Suprapubic skin (tissue), 4 donors: ENCODE measurements at places on chromosomes 2 and 18.
A peak's percentile ranks its signal among the peaks of the same experiment; 100 is the strongest.

DNA sequence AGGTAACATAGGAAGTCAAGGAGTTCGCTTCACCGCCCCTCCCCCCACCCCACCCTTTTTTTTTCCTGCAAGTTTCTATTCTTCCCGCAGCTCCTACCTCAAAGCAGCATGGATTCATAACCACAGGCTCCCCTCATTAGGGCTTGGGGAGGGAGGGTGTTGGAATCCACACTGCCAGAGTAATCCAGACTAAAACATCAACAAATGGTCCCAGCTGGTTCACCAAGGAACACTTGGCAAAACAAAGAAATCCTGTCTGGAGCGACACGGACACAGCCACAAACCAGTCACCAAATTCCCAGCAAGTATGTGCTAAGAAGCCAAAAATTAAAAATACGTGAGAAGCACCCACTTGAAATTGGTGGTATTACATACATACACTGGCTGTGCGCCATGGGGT, 106.9 kb upstream of the PPP1CB start:
- peaks cover 32% of the 10 kb centered on the region for H3K4me1 ChIP-seq
- H3K27me3 ChIP-seq = no peaks in the 10 kb centered on the region
- no peaks in the 10 kb centered on the region for H3K36me3 ChIP-seq
- peak overlapping the region; percentile 78 for H3K27ac ChIP-seq
- no peak for DNase-seq

- H3K36me3 ChIP-seq = no peaks in the 10 kb centered on the region
- H3K27ac ChIP-seq = no peak overlapping the region
- peaks cover 9% of the 10 kb centered on the region for H3K27me3 ChIP-seq
- H3K4me1 ChIP-seq = peaks cover 33% of the 10 kb centered on the region
- no peak for DNase-seq
Observed at GRCh38 chr2:205680067-205680466, 2.2 kb upstream of the NRP2 start.

DNA sequence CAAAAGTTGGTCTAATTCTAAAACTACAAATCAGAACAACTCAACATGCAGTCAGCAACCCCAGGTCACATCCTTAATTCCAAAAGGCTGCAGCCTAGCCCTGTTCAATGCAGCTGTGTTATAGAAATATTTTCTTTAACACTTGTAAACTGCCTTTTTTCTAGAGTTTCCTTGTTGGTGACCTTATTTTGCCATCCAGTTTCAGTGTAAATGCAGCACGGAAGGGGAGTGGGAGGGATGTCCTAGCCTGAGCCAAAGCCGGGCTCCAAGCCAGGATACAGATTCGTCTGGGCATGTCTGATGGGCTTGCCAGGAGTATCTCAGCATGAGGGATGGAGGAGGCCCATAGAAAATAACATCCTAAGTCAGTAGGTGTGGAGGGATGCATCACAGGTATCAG, 17.7 kb upstream of the SP3 start:
- peaks cover 57% of the 10 kb centered on the region for H3K4me1 ChIP-seq
- DNase-seq = no peak
- peak overlapping the region; percentile 3 for H3K27ac ChIP-seq
- H3K27me3 ChIP-seq = no peaks in the 10 kb centered on the region
- H3K4me3 ChIP-seq = no peak overlapping the region

- H3K27me3 ChIP-seq = no peaks in the 10 kb centered on the region
- no peaks in the 10 kb centered on the region for H3K4me1 ChIP-seq
- no peak overlapping the region for H3K4me3 ChIP-seq
- DNase-seq = no peak
- H3K27ac ChIP-seq = no peak overlapping the region
Observed at GRCh38 chr18:41464278-41464677, 490.8 kb upstream of the PIK3C3 start.

- H3K27ac ChIP-seq = no peak overlapping the region
- DNase-seq = no peak
- no peaks in the 10 kb centered on the region for H3K36me3 ChIP-seq
- H3K27me3 ChIP-seq = no peaks in the 10 kb centered on the region
Observed at GRCh38 chr2:228629251-228629650, 447.8 kb upstream of the SPHKAP start.

DNA sequence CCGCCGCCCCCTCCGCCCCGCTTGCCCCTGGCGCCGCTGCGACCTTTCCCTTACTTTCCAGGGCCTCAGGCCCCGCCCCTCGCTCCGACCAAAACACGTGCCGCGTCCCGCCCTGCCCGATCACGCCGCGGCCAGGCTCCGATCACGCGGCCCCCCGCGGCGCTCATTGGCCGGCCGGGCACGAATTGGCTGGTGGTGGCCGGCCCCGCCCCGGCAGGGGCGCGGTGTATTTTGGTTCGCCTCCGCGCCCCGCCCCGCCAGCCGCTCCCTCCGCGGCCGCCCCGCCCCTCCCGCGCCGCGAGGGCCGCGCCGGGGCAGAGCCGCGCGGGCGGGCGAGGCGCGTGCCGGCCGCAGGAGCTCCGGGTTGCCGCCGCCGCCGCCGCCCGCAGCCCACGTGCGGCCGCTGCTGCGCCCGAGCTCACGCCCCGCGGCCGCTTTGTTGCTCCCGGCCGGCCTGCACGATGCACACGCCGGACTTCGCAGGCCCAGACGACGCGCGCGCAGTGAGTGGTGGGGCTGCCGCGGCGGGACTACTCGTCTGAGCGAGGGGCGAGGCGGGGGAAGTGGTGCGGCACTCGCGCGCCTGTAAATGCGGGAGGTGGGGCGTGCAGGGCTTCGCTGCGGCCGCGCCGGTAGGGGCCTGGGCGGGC, at the start of gene KLF11:
KLF11 (plus strand) TSS at position 295 of the 650 bp plus-strand sequence; CDS start at position 462, 167 bp downstream.
- H3K4me1 ChIP-seq = peaks cover 77% of the 10 kb centered on the region
- DNase-seq = peak; percentile 96
- H3K27me3 ChIP-seq = no peaks in the 10 kb centered on the region
- H3K27ac ChIP-seq = peak within 1 kb of the TSS; percentile 99
- H3K4me3 ChIP-seq = peak within 1 kb of the TSS; percentile 56
- H3K36me3 ChIP-seq = peaks cover 19% of the 10 kb centered on the region
